ENCODE measurements at places on chromosomes 16 and 17.

DNA sequence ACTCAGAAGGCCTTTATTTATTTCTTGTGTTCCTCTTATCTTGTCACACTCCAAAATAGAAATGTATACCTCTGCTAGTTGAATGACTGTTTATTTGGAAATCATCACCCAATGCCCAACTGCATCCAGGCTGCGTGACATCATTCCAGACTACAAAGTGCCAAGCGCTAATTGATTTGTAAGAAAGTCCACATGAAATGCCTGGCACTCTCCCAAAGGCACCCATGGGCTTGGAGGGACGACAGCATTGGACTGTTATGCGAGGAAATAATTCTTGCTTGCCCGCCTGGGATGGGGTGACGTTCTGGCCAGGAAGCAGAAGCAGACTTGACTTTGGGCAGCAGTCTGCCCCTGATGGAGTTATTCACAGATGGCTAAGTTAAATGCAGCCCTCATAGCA, 165.9 kb downstream of the CDH13 start:
- no peak for DNase-seq
- no peaks in the 10 kb centered on the region for H3K36me3 ChIP-seq
- H3K4me3 ChIP-seq: no peak overlapping the region
- no peak overlapping the region for H3K27ac ChIP-seq
- no peaks in the 10 kb centered on the region for H3K27me3 ChIP-seq

DNA sequence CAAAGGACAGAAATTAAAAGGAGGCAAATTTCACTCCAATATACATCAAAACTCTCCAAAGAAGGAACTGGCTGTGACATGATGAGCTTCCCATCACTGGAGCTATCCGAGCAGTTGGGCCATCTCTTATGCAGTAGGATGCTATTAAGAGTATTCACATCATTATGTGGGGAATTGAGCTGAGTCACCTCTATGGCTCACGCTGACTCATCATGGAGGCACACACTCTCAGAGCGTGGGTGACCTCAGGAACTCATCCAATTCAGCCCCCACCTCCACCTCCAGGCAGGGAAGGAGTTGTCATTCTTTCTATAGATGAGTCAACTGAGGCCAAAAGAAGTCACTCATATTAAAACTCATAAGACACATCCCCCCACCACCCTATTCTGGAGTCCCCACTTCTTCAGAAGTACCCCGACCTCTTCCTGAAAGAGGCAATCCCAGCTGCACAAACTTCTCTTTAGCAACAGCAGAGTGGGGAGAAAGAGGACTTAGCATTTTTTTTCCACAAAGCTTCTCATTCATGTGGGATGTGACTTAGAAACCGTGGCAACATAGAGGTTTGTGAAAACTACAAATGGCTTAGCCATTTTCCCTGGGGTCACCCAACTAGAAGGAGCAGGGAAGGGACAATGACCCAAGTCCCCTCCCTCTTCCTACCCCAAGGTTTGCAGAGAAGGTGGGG, 32.5 kb downstream of the ABCC12 start:
- no peak overlapping the region for H3K27ac ChIP-seq
- H3K36me3 ChIP-seq: no peaks in the 10 kb centered on the region
- no peaks in the 10 kb centered on the region for H3K4me1 ChIP-seq
- DNase-seq: no peak
- H3K27me3 ChIP-seq: no peaks in the 10 kb centered on the region
- H3K4me3 ChIP-seq: no peak overlapping the region

- DNase-seq: no peak
- H3K36me3 ChIP-seq: no peaks in the 10 kb centered on the region
- no peak overlapping the region for H3K27ac ChIP-seq
- no peaks in the 10 kb centered on the region for H3K27me3 ChIP-seq
These were observed 26.0 kb upstream of the IRX6 start for GRCh38 chr16:55297910-55298479.

DNA sequence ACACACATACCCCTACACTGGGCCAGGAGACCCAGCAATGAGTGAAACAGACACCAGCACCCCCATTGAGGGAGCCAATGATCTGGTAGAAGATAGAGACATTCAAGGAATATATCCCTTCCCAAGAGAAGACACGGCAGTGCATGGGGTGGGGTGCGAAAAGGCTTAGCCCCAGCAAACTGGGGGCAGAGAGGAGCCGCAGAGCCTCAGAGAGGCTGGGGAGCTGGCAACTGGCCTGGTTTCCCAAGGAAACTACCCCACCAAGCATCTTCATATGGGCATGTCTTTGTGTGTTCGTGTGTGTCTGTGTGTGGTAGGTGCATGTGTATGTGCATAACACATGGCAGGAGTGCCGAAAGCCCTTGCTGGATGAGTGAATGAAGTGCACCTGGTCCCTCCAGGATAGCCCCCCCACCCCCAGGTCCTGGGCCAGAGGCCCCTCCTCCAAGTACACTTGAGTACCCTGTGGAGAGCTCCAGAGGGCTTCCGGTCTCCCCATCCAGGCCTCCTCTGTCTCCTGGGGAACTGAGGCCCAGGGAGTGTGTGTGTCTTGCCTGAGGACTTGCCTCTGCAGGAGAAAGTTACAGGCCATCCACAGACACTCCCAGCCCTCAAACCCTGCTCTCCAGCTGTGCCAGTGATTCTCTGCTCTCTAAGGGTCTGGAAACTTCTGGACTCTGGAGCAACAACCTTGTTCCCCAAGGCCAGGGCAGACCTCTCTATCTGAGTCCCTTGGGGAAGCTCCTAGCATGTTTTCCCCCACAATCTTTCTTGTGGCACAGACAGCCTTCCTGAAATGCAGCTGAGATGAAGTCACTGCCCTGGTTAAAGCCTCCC, 15.9 kb downstream of the TBX2 start:
- peak overlapping the region; percentile 76 for H3K27ac ChIP-seq
- H3K4me3 ChIP-seq: no peak overlapping the region
- H3K4me1 ChIP-seq: peaks cover 67% of the 10 kb centered on the region
- no peaks in the 10 kb centered on the region for H3K27me3 ChIP-seq

DNA sequence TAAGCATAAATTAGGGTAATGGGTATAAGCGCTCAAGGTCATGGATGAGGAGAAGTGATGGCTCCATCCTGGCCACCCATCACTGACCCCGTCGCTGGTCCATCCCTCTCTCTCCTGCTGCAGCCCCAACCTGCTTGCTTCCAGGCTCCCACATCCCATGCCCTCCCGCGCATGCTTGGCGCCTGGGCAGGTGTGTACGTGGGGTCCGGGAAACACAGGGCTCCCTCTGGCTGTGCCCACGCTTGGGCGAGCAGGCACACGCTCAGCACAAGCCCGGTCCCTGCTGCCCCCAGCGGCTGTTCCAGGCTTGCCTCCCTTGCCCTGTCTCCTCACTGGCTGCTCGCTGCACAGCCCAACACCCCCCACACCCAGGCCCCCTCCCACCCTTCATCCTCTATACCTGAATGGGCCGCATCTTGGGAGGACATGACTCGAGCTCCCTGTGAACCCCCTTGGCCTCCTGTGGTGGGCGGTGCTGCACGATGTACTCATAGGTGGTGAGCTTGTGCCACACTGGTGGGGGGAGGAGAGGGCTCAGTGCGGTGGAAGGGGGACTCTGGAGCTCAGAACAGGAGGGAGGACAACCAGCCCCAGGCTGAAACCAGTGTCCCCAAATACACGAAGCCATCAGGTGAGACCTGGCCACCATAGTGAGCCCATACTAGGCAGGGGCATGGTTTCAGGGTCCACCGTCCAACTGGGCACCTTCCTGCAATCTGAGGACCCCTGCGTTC, 4.7 kb upstream of the TPPP3 start:
- H3K4me1 ChIP-seq: peaks cover 70% of the 10 kb centered on the region
- no peaks in the 10 kb centered on the region for H3K27me3 ChIP-seq
- peak overlapping the region; percentile 80 for H3K27ac ChIP-seq
- no peak for DNase-seq
- H3K36me3 ChIP-seq: no peaks in the 10 kb centered on the region

DNA sequence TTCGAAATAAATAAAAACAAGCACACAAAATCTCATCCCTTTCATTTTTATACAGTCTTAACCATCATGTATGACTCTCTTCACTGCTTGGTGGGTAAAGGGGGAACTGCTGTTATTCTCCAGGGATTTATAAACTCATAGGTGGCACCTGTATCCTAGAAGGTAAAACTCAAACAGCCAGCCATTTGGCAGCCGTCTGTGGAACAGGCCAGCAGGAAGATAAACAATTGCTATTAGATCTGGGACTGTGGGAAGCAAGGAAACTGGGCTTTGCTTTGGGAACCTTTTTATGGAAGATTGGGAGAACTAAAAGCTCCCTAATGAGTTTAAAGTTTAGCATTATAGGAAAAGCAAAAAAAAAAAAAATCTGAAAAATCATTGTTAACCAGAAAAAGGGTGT, 126.0 kb downstream of the TANGO6 start:
- H3K4me3 ChIP-seq: no peak overlapping the region
- peaks cover 5% of the 10 kb centered on the region for H3K36me3 ChIP-seq
- H3K4me1 ChIP-seq: no peaks in the 10 kb centered on the region
- no peaks in the 10 kb centered on the region for H3K27me3 ChIP-seq

GRCh38 chr17:47708864-47709541, 15.0 kb downstream of the TBKBP1 start:
- peak overlapping the region; percentile 61 for H3K27ac ChIP-seq
- H3K4me3 ChIP-seq: peak overlapping the region; percentile 49
- H3K27me3 ChIP-seq: peaks cover 11% of the 10 kb centered on the region
- H3K36me3 ChIP-seq: peaks cover 42% of the 10 kb centered on the region
- peaks cover 53% of the 10 kb centered on the region for H3K4me1 ChIP-seq
- no peak for DNase-seq

GRCh38 chr17:41655611-41656111, 31.3 kb upstream of the KRT17 start:
- peak overlapping the region; percentile 73 for H3K27ac ChIP-seq
- DNase-seq: no peak
- no peaks in the 10 kb centered on the region for H3K27me3 ChIP-seq
- peaks cover 32% of the 10 kb centered on the region for H3K4me1 ChIP-seq
- no peak overlapping the region for H3K4me3 ChIP-seq

DNA sequence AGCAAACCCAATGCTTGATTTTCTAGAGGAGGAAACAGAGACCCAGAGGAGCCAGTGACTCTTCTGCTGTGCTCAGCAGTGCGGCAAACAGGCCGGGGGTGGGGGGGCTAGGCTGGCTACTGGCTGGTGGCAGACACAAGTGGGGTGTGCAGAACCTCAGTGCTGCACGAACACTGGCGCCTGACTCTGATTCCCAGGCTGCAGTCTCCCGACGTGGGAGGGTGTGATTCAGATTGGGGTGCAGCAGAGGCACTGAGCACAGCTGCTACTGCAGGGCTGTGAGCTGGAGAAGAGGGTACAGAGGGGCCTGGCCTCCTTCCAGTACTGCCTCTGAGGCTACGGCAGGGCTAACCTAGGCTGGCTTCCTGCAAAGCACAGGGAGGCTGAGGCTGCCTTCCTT, 8.1 kb downstream of the RPL19 start:
- H3K4me3 ChIP-seq: no peak overlapping the region

- peaks cover 55% of the 10 kb centered on the region for H3K4me1 ChIP-seq
- H3K27me3 ChIP-seq: no peaks in the 10 kb centered on the region
- H3K36me3 ChIP-seq: peaks cover 61% of the 10 kb centered on the region
- peak overlapping the region; percentile 79 for H3K27ac ChIP-seq
These were observed 761 bp downstream of the PDF start for GRCh38 chr16:69329369-69330285.

DNA sequence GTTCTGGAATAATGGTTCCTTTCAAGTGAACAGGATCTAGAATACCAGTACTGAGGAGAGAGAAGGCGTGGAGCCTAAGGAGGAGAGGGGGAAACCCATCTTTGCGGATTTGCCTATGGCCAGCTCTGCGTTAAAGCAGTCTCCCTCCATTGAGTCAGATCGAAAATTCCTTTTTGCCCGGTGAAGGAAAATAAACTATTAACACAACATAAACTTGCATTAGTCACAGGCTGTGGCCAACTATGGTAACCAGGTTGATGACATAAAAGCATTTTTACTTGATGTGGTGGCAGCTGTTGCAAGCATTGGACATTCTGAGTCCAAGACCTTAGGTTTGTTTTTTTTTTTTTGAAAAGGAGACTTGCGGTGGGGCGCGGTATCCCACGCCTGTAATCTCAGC, 8.9 kb downstream of the LDAF1 start:
- H3K4me1 ChIP-seq: peaks cover 22% of the 10 kb centered on the region
- H3K4me3 ChIP-seq: no peak overlapping the region
- peaks cover 69% of the 10 kb centered on the region for H3K36me3 ChIP-seq
- H3K27me3 ChIP-seq: no peaks in the 10 kb centered on the region

DNA sequence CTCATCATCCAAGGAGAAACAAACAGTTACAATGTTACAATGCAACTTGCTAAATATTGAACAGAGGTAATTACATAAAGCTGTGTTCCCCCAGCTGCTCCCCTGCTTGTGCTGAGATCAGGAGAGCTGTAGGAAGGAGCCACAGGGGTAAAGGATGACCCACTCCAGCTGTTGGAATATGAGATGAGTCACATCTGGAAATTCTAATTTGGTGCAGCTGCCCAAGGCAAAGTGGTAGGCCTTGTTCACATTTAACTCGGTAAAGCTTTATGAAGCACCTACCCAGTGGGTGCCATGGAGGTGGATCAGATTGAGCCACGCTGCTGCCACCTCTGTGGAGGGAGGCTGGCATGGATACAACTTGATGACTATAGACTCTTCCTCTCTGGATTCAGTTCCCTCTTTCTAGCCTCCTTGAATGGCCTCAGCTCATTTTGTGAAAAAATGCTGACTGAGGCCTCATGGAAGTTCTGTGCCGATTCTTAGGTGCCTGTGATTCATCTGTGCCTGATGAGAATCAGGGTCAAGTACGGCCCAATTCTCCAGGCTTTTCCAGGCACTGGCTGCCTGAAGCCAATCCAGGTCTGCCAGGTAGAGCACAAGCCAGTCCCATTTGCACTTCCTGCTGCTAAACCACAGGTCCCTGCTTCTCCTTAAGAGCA, 7.4 kb downstream of the ZNF689 start:
- H3K27ac ChIP-seq: no peak overlapping the region
- no peaks in the 10 kb centered on the region for H3K27me3 ChIP-seq
- H3K4me1 ChIP-seq: peaks cover 30% of the 10 kb centered on the region
- peaks cover 57% of the 10 kb centered on the region for H3K36me3 ChIP-seq
- H3K4me3 ChIP-seq: no peak overlapping the region

- no peaks in the 10 kb centered on the region for H3K27me3 ChIP-seq
- H3K4me3 ChIP-seq: no peak overlapping the region
- peaks cover 46% of the 10 kb centered on the region for H3K36me3 ChIP-seq
- no peak for DNase-seq
These were observed 9.8 kb downstream of the DUSP3 start for GRCh38 chr17:43768943-43769342.

DNA sequence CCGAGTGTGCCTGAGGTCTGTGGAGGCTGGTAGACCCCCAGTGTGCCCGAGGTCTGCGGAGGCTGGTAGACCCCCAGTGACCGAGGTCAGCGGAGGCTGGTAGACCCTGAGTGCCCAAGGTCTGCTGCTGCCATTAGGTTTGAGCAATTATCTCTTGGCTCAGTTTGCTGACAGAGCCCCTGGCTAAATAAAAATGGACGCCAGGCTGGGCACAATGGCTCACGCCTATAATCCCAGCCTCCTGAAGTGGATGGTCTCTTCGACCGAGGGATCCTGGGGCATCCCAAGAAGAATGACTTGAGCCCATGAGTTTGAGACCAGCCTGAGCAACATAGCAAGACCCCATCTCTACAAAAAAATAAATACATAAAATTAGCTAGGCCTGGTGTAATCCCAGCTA, 98.7 kb upstream of the ZNF469 start:
- H3K36me3 ChIP-seq: no peaks in the 10 kb centered on the region
- H3K27ac ChIP-seq: no peak overlapping the region
- no peaks in the 10 kb centered on the region for H3K27me3 ChIP-seq
- no peak overlapping the region for H3K4me3 ChIP-seq
- H3K4me1 ChIP-seq: no peaks in the 10 kb centered on the region

- no peaks in the 10 kb centered on the region for H3K4me1 ChIP-seq
- no peaks in the 10 kb centered on the region for H3K36me3 ChIP-seq
- DNase-seq: no peak
- H3K27ac ChIP-seq: no peak overlapping the region
- H3K4me3 ChIP-seq: no peak overlapping the region
These were observed 70.8 kb downstream of the RAB11FIP4 start for GRCh38 chr17:31462261-31462660.
